ENCODE measurements at places on chromosomes 3 and 15. TPM values are rescaled to one million over a fixed set of nuclear protein-coding genes. Genes with fewer than 3 reads are reported as not detected.

CCDC13 gene
- 0.46 TPM for total RNA-seq

GNB4 gene
- total RNA-seq, result 0.75 TPM

TRIM71 gene
- total RNA-seq, result 0.04 TPM

RASL12 gene
- total RNA-seq, result not detected

PIGZ gene
- 0.44 TPM for total RNA-seq

GABRA5 gene
- total RNA-seq, result not detected

LRRIQ4 gene
- total RNA-seq, result 0.12 TPM

MYL3 gene
- not detected for total RNA-seq

CPNE9 gene
- total RNA-seq, result 0.14 TPM

SEMA5B gene
- total RNA-seq, result not detected

SLC24A5 gene
- not detected for total RNA-seq

DNAJB11 gene
- total RNA-seq, result 30.9 TPM

EXD1 gene
- not detected for total RNA-seq

CEMIP gene
- total RNA-seq, result 0.04 TPM

- no peak for DNase-seq
Measured at GRCh38 chr3:49536875-49537533, 17.3 kb upstream of the BSN start.

- no peak for DNase-seq
Measured at GRCh38 chr3:177478170-177478867, 281.0 kb upstream of the TBL1XR1 start.

GRCh38 chr3:169998668-169999131, 32.1 kb downstream of the SEC62 start:
- DNase-seq, result peak; percentile 24

- no peak for DNase-seq
Measured at GRCh38 chr3:32820971-32821685, 3.3 kb downstream of the TRIM71 start.

- peak; percentile 5 for DNase-seq
Measured at GRCh38 chr15:99433757-99434450, 131.9 kb upstream of the MEF2A start.

- DNase-seq, result no peak
Measured at GRCh38 chr3:36965440-36965839, 20.6 kb upstream of the TRANK1 start.

DNA sequence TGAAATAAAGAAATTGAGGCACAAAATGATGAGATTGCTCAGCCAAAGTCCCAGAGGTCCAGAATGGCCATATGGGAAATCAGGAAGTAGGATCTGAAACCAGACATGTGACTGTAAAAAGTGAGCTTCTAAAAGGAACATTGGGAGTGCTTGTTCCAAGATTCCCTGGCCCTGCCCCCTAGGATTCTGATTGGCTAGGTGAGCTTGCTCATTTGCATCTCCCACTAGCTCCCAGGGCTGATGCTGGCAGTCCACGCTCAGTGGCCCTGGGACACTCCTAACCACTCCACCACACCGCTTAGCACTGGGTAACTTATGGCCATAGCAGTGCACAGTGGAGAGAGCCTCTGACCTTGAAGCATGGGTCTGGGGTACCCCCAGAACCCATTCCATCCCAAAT, 326.7 kb downstream of the NTRK3 start:
- DNase-seq, result no peak

- DNase-seq, result no peak
Measured at GRCh38 chr3:73319179-73319769, 257.8 kb downstream of the EBLN2 start.

DNA sequence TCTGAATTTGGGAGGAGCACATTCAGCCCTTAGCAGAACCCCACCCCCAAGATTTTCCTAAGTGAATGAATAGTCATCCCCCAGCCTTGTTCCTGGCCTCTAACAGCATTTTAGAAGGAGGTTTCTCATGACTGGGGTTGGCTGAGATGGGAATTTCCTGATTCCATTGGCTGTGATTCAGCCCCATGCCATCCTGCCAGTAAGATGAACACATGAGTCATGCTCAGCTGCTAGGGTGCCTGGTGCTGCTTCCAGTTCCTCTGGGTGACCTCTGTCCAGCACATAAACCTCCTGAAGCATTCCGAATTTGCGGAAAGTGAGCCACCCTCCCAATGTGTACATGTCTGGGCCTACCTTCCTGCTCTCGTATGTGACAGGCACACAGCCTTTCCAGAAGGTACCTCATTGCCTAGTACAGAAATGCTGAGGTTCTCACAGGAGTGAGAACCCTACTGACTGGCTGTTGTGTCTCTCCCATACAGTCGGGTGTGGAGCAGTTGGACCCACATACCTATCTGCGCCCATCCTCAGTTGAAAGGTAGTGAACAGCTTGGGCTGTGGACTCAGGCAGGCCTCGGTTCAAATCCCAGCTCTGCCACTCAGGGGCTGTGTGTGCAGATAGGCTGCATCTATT, 91.7 kb downstream of the APBA2 start:
- no peak for DNase-seq

- no peak for DNase-seq
Measured at GRCh38 chr15:80052597-80053304, 6.7 kb upstream of the ZFAND6 start.

GRCh38 chr3:143060906-143061305, 58.7 kb upstream of the CHST2 start:
- no peak for DNase-seq

- no peak for DNase-seq
Measured at GRCh38 chr3:152159328-152159727, 109.4 kb upstream of the MBNL1 start.

GRCh38 chr3:152443212-152444023, 174.7 kb downstream of the MBNL1 start:
- no peak for DNase-seq

DNA sequence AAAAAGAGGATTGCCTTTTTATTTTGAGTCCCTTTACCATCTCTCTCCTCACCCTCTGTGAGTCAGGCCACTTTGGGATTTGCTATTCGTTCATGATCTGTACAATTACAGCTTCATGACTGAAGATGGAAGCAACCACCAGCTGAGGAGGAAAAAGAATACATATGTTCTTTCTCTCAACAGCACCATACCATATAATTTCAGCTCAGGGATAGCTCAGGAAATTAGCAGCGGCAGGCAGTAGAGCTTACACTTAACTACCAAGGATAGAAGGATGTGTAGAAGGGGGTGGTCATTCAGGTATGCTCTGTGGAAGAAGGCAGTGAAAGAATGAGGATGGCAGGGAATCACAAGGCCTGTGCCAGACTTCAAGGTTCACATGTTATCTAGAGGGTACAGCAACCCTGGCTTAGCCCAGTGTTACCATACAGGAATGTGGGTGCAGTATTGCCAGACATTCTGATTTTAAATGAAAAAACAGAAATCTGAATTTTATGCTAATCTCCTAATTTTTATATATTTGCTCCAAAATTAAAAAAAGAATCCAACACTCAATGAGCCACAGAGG, 17.9 kb downstream of the PLS1 start:
- no peak for DNase-seq

DNA sequence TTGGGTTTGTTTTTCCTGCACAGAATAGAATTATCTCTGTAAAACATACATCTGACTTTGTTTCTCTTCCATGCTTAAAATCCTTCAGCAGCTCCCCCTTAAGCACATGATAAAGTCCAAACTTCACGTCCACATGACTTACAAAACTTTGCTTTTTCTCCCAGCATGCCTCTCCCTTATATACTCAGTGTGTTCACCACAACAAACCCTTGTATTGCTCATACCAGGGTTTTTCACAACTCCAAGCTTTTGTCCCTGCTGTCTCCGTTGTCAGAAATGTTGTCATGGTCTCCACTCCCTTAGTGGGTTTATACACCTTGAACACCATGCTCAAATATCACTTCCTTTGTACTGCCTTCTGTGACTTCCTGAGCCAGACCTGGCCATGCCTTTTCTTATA, 91.1 kb upstream of the MITF start:
- no peak for DNase-seq

- DNase-seq, result no peak
Measured at GRCh38 chr3:121722411-121722810, 27.1 kb downstream of the GOLGB1 start.

DNA sequence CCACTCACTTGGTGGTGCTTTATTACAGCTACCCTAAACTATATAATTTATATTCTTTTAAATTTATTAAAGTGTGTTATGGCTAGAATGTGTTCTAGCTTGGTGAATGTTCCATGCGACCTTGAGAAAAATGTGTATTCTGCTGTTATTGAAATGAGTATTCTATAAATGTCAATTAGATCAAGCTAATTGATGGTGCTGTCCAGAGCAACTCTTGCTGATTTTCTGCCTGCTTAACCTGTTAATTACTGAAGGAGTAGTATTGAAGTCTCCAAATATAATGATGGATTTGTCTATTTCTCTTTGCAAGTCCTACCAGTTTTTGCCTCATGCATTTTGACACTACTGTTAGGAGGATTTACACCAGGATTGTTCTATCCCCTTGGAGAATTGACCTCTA, 3.2 kb upstream of the TEX9 start:
- DNase-seq, result no peak

GRCh38 chr3:194075088-194075615, 60.8 kb upstream of the HES1 start:
- DNase-seq, result no peak

GRCh38 chr3:148408667-148409066, 289.0 kb upstream of the AGTR1 start:
- DNase-seq, result no peak

GRCh38 chr3:100891827-100892226, 101.4 kb downstream of the ABI3BP start:
- no peak for DNase-seq

DNA sequence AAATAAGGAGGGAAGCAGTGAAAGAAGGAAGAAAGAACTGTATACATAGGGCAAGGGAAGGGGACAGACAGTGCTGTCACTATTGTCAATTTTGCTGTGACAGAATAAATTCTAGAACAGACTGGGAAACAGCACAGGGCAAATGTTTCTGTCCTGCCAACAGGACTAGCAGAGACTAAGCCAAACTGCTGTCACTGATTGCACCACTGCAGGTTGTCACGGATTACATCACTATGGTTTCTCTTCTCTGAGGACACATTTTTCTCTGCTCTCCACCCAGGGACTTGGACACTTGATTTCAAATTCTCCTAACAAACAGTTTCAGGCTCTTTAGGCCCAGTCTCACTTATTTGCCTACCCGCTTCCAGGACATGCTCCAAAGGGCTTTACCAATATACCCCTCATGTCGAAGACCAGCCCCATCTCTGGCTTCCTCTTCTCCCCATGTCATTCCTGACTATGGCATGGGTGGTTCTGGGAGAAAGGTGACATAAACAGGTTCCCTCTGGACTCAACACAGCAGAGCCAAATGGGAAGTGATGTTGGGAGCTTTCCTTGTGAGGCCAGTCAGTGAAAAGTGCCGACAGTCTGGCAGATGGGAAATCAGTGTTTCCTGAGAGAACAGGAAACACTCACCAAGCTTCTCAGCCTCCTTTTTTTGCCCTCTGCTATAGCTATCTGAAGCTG, 70.2 kb upstream of the ST3GAL6 start:
- DNase-seq, result no peak
